Dermis microvascular lymphatic vessel endothelial cell (primary cell): ENCODE measurements at places on chromosomes 6 and 20. TPM values are rescaled to one million over a fixed set of nuclear protein-coding genes. Genes with fewer than 3 reads are reported as not detected.

MEP1A gene
- total RNA-seq: not detected in 2 replicates

BMP5 gene
- total RNA-seq: not detected in 2 replicates

RBM24 gene
- 0.63 and 0.64 TPM in 2 replicates for total RNA-seq

CAGE1 gene
- under 0.01 and 0.13 TPM in 2 replicates for total RNA-seq

MEI4 gene
- not detected in 2 replicates for total RNA-seq

EYS gene
- 0.13 TPM in 1 of 2 replicates, not detected in the other for total RNA-seq
